ENCODE measurements at places on chromosomes 6 and 20.

- no peak for DNase-seq
Observed at GRCh38 chr6:47076422-47077344, 34.6 kb upstream of the ADGRF1 start.

DNA sequence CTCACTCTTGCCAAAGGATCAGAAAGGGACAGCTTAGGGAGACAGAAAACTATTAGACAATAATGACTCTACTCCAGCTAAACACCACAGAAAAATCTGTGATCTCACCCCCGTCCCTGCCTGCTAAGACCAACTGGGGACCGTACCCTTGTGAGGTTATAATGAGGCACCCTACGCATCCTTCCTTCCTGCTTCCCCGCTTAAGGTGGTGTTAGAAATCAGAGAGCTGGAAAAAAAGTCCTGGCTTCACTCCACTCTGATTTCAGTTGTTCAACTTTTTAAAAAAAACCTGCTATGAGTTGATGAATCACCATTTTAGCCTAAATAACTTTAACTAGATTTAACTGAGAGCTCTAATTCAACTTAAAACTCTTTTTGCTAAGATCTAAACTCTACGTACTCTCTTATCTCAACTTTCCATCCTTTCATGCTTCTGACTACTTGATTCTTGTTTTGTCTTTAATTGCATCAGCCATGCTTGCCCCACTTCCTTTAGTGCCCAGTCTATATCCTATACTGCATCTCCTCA, 35.8 kb upstream of the TMEM14A start:
- no peak for DNase-seq

DNA sequence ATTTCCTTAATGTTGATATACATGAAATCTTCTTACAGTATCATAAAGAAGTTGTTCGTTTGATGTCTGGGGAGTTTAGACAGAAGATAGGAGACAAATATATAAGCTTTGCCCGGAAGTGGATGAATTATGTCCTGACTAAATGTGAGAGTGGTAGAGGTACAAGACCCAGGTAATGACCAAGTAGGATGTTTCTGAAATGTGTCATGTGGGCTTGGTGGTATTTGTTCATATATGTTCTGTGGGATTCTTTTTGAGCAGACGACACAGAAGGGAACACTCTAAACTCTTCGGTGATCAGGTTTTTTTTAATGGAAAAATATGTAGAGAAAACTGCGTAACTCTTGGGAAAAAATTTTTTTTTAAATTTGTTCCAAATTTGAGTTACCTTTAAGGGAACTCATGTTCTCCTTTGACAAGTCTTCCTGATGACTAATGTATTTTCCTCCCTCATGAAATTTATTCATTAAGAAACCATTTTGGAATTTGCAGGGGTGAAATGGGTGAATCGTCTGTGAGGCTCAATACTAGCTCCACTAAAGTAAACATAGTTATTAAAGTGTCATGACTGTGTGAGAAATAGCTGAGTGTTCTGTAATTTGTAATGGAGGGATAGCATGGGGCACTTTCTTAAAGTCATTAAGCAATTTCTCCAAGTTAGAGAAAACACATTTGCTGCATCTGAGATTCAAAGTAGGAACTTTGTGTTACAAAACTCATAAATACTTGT, 100.6 kb downstream of the MAP3K4 start:
- DNase-seq: no peak

DNA sequence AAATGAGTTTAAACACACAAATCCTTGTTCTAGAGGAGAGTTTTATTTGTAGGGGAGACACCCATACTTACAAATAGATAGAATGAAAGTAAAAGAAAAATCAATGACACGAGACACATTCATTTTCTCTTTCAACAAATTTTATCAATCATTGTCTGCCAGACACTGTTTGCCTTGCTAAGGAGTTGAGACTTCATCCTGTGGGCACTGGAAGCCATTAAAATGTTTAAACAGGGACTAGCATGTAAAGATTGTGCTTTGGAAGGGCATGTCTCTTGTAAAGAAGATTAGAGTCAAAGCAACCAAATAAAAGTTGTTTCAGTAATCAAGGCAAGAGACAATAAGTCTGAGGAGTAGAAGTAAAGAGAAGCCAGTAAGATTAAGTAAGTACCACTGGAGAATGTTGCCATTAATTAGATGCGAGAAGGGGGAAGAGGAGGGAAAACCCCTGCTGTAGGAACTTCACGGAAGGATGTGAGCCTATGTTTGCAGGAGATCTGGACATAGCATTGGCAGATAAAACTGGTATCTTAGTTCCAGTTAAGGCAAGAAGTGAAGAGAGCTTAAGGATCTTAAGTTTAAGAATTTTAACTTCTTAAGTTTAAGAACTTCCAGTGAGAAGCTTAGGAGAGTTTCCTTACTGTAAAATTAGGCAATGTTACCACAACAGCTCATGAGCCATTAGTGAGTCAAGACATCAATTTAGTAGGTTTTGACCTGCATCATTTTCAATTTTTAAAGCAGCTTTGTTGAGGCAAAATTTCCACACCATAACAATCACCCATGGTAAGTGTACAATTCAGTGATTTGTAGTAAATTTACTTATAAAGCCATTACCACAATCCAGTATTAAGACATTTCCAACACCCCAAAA, 117.0 kb upstream of the UST start:
- DNase-seq: no peak

- DNase-seq: no peak
Observed at GRCh38 chr20:63908008-63908682, 13.2 kb downstream of the DNAJC5 start.

DNA sequence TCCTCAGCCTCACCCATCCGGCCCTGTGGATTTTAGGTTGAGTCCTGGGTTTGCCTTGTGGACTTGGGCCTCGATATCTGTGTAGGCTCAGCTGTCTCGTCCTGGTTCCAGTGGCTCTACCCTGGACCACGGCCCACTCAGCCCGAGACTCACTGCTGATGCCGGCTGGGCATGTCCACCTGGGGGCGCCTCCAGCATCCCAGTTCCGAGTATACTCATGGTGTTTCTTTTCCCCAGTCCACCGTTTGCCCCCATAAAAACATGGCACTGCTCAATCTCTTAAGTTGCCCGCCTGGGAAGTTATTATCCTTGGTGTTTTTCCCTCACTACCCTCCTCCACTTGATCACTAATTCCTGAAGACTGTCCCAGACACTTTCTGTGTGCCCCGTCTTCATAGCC, 99.1 kb downstream of the ARID1B start:
- no peak for DNase-seq

- DNase-seq: no peak
Observed at GRCh38 chr6:143655541-143655940, 22.2 kb upstream of the PHACTR2 start.

GRCh38 chr20:59157961-59158541, 5.6 kb upstream of the ZNF831 start:
- DNase-seq: no peak

GRCh38 chr20:32682508-32682987, 8.8 kb upstream of the C20orf203 start:
- DNase-seq: no peak

- DNase-seq: no peak
Observed at GRCh38 chr6:143896126-143896860, 32.0 kb downstream of the ZC2HC1B start.

DNA sequence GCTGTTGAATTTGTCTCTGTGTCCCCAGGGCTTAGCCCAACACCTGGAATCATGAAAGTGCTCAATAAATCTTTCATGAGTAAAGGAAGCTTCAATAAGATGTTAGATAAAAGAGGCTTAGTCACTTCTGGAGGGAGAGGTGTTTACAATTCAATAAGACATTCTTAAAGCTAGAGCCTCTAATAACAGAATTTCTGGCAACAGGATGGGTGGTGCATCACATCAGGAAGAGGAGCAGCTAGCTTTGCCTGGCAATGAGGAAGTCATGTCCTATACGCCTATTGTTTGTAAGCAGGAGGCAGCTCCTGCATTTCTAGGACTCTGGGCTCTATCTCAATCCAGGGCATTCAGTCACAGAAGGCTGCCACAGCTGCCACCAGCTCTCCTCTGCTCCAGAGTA, 638.5 kb downstream of the EPM2A start:
- DNase-seq: no peak

- no peak for DNase-seq
Observed at GRCh38 chr6:147936703-147937470, 405.8 kb upstream of the SASH1 start.

DNA sequence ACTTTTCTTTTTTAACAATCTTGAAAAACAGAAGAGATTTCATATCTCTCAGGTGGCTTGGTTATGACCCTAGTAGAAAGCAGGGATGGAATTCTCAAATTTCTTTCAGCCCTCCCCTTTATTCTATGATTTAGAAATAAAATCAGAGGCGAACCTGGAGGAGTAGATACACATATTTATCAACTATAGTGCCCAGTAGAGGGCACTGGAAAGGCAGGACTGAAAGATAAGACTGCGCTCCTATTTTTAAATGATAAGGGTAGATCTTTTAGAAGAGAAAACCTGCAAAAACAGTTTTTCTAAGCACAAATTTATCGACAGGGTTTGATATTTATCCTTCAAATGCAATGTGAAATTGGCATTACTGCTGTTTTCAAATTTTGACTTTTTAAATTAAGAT, 1296.6 kb downstream of the EPHA7 start:
- DNase-seq: peak; percentile 14

DNA sequence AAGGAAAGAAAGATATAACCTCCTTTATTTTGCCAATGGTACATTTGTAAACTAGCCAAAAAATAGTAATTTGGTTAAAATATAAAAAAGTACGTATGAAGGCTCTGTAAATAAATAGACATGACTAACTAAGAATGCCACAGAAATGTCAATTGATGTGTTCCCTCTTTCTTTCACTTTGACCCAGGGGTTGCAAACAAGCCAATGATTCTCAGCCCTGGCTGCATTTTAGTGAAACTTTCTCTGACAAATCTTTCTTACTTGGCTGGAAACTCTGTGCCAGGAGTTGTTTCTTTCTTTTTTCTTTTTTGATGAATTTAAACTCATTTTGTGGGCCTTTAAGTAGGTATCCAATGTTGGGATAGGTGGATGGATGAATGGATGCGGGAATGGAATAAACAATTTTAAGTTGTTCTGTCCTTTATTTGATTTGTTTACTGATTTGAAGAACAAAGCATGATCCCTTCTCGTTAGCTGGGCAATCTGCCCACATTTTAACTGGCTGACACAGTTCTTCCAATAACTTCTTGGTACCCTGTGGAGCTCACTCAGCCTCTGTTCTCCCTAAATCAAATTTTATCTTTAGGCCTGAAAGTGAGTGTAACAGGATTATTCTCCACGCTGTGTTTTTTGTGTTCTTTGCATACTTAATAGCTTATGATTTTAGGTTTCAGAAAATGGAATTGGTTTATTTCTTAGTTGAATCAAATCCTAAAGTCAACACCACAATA, 58.6 kb upstream of the GCLC start:
- DNase-seq: peak; percentile 55

- DNase-seq: no peak
Observed at GRCh38 chr6:33194431-33194979, 2.2 kb upstream of the COL11A2 start.

- DNase-seq: no peak
Observed at GRCh38 chr6:39852324-39852723, 60.1 kb downstream of the DAAM2 start.

DNA sequence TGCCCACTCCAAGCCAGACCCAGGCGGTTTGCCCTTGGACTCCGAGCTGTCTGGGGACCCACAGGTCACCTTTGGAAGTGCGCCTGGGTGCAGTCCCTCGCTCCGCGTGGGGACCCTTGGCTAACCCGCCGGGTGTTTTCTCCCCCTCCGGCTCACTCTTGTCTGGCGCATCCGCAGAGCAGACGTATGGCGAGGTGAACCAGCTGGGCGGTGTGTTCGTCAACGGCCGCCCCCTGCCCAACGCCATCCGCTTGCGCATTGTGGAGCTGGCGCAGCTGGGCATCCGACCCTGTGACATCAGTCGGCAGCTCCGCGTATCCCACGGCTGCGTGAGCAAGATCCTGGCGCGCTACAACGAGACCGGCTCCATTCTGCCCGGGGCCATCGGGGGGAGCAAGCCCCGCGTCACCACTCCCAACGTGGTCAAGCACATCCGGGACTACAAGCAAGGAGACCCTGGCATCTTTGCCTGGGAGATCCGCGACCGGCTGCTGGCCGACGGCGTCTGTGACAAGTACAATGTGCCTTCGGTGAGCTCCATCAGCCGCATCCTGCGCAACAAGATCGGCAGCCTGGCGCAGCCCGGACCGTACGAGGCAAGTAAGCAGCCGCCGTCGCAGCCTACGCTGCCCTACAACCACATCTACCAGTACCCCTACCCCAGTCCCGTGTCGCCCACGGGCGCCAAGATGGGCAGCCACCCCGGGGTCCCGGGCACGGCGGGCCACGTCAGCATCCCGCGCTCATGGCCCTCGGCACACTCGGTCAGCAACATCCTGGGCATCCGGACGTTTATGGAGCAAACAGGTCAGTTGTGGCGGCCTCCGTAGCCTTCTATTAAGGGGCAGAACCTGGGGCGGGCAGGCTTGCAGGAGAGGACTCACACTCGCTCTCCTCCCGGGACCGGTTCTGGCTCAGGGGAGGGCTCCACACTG, 1.1 kb downstream of the PAX1 start:
- DNase-seq: no peak

GRCh38 chr20:23141450-23142161, 55.5 kb upstream of the CD93 start:
- DNase-seq: no peak

DNA sequence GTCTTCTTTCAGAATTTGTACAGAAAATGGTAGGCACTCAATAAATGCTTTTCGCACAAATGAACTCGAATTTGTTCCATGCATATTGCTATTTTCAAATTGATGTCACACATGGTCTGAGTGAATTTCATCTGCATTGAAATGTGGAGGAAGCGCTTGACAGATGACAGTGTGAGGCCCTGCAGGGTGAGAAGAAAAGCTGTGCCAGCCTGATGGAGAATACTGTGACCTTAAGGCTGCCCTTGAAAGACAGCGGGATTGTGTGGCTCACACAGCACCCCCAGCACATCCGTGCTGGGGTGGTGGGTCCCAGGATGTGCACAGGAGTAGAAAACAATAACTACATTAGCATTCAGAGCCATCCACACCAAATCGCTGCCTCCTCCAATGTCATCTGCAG, 14.8 kb upstream of the MCHR2 start:
- no peak for DNase-seq

DNA sequence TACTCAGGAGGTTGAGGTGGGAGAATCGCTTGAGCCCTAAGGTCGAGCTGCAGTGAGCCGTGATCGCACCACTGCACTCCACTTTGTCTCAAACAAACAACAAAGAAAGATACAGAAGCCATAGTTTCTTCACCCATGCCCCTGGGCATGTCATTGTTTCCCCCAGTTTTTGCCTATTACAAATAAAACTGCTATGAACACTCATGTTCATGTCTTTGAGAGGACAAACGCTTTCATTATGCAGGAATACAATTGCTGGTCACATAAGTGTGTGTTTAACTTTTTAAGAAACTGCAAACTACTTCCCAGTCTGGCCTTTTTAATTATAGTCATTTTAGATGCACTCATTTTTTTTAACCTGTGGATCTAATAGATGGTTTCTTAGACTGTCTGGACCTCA, 12.2 kb upstream of the TTPAL start:
- DNase-seq: no peak

GRCh38 chr6:132907914-132908313, 93.5 kb downstream of the RPS12 start:
- no peak for DNase-seq
